ENCODE measurements at places on chromosomes 1 and 21.

- DNase-seq: no peak
These were observed 374.6 kb upstream of the ESRRG start for GRCh38 chr1:217097819-217098218.

DNA sequence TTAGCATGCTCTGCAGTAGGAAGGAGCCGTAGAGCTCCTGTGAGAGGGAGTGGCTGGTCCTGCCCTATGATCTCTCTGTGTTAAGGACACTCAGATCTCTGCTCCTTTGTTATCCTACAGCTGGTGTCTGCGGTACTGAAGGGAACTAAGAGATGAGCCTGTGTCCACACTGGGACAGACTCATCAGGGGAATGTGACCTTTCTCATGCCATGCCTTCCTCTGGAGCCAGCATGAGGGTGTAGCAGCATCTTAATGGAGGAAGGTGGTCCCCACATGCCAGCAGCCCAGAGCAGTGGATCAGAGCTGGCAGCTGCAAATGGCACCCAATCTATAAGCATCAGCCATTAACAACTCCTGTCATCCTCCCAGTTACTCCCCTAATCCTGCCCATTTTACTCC, 24.7 kb upstream of the GUCA2B start:
- no peak for DNase-seq

GRCh38 chr1:29272147-29272907, 36.0 kb downstream of the PTPRU start:
- DNase-seq: no peak

DNA sequence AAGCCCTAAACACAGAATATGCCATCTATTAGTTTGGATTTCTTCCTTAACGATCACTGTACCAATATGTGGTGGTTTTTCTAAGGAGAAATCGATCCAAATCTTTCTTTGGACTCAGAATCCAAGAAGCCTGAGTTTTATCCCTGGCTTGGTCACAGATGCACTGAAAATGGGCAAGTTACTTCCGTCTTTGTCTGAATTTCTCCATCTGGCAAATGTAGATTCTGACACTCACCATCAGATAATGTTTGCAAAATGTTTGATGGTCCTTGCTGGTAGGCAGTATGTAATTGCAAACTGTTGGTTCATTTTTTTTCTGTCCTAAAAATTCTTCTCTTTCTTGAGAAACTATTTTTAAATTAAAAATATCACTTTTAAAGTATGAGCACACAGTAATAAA, 115.0 kb downstream of the TSEN15 start:
- DNase-seq: no peak

GRCh38 chr1:201731592-201731991, 97.4 kb upstream of the IPO9 start:
- DNase-seq: no peak

DNA sequence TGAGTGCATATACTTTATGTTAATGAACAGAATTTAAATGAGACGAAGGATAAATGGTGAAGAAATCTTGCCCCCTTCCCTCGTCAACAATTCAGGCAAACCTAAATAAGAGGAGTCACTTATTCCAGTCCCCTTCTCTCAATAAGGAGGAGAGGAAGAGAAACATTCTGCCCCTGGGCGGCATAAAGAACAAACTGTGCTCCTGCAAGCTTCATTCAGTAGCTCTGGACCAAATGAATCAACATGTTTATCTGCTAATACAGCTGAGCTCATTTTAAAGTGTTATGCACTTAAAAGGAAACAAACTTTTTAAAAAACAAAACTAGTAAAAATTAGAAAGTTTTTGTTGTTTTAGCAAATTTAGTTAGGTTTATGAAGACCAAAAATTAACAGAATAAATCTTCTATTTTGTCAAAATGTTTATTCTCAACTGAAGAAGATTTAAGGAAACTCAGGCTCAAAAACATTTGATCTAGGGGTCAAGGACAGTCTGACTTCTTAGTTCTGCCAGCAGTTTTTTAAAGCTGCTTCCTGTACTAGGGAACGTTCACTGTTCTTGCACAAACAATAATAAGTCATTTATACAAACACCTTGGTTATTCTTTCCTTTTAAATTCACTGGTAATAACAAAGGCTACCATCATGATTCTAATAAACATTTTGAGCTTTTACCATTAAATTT, 58.3 kb downstream of the AKT3 start:
- DNase-seq: no peak

DNA sequence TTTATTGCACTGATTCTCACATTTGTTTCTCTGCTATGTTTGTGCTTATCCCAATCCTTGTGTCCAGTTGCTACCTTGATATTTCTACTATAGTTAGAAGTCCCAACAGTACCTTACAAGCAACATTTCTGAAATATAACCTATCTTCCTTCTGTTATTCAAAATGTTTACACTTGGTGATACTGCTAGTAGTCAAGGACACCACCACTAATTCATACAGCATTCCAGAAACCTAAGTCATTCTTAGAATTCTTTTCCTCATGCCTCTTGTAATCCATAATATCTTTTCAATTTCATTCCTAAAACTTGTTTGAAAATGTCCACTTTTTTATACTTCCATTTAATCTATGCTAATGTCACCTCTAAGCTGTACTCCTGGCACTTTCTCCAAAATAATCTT, 2132.1 kb downstream of the NCAM2 start:
- no peak for DNase-seq

DNA sequence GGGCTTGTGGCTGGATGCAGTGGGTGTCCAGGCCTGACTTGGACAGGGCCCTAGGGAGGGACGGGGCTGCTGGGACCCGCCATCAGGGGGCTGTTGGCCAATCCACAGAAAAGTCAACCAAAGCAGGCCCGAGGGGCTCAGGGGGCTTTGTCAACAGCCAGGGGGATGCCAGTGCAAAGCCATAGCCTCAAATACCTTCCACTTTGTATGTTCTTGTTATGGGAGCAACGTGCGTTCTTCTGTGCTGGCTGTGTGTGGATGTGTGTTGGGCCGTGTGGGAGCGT, 35.4 kb upstream of the ARF1 start:
- no peak for DNase-seq

- no peak for DNase-seq
These were observed 80.3 kb downstream of the RUNX3 start for GRCh38 chr1:24849672-24850295.

DNA sequence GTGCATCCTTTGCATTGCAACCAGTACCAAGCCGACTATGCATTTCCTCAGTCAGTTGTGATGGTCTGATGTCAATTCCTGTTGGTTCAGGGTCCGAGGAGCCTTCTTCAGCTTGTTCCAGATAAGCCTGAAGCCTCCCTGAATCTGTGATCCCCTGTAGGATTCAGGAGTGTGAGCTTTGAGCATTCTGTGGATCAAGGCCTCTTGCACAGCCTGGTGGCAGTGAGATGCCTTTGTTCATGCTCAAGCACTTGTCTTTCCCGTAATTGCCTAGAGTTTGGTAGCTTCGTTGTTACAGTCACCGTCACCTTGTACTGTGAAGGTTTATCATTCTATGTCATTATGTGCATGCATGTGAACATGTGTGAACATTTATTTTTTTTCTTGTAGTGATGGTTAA, 103.5 kb downstream of the PBX1 start:
- DNase-seq: no peak

- DNase-seq: no peak
These were observed 2.6 kb downstream of the LRRC41 start for GRCh38 chr1:46300673-46301405.

DNA sequence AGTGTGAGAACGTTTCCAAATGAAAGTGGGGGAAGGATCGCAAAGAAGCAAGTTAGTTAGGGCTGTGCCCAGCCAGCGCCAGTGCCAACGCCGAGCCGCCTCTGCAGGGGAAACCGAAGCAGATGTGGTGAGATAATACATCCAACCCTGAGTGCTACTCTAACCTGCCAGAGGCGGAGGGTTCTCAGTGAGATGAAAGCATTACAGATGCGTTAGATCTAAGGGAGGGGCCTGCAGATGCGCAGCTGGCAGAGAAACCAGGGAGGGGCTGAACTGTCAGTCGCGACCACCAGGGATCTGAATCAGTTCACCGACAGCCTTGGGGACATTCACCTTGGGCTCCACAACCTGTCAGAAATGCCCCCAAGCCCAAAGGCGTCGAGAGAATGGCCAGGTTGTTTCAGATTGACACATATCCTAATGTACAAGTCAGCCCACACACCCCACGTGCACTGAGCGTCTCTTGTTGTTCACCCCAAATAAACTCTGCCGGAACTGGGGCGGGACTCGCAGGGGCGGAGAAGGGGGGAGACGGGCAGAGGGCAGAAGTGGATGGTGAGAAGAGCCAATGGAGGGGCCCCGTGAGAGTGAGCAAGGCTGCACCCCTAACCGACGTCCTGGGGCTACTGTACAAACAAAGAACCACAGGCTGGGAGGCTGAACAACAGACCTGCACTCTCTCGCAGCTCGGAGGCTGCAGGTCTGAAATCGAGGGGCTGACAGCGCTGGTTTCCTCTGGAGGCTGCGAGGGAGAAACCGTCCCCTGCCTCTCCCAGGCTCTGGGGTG, 8.7 kb upstream of the UMODL1 start:
- no peak for DNase-seq

DNA sequence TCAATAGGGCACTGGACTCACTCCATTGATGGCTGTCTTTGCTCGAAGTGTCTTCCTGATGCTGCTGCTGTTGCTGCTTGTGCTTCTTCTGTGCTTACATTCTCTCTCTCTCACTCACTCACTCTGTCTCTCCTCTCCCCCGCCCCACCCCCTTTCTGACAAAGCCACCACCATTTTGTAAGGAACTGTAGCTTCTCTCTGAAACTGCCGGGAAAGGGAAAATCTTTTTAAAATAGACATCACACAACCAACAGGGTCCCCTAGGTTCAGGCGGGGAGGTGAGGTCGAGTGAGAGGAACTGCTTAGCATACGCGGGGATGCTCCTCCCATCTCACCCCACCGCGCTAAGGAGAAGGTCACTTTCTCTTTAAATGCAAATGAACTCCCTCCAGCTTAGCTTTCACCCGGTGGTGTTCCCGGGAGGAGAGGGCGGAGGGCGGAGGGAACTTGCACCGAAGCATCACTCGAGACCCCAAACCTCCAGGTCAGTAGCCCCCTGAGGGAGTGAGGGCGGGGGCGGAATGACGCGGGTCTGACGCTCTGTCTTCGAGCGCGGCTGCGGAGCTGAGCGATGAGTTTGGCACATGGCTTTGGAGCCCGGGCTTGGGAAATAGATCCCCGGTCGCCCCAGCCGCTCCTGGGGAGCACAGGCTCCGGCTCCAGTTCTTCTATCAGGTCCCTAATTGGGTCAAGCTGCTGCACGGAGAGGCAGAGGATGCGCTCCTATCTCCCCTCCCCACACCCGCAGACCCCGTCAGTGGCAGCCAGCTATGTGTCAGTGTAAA, at the start of gene CCDC28B:
Gene CCDC28B, plus strand, starts transcription at position 370 of the 785 bp plus-strand sequence. CDS start 1,341 bp downstream, outside the sequence.
- DNase-seq: no peak

DNA sequence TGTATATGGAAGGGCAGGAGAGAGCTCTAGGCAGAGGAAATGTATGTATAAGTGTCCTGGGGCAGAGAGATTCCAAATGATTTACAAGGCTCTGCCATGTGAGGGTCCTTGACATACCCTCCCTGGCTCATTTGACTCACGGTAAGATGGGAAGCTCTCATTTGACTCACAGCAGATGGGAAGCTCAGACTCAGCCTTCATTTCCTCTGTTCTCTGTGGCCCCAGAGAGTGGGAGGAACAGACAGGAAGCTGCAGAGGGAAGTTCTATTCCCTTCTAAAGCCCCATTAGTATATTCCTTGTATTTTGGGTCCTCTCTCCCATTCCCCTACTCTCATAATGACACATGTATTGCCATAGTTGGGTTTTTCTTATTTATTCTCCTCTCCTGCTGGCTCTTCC, 44.9 kb downstream of the FOXD2 start:
- no peak for DNase-seq

DNA sequence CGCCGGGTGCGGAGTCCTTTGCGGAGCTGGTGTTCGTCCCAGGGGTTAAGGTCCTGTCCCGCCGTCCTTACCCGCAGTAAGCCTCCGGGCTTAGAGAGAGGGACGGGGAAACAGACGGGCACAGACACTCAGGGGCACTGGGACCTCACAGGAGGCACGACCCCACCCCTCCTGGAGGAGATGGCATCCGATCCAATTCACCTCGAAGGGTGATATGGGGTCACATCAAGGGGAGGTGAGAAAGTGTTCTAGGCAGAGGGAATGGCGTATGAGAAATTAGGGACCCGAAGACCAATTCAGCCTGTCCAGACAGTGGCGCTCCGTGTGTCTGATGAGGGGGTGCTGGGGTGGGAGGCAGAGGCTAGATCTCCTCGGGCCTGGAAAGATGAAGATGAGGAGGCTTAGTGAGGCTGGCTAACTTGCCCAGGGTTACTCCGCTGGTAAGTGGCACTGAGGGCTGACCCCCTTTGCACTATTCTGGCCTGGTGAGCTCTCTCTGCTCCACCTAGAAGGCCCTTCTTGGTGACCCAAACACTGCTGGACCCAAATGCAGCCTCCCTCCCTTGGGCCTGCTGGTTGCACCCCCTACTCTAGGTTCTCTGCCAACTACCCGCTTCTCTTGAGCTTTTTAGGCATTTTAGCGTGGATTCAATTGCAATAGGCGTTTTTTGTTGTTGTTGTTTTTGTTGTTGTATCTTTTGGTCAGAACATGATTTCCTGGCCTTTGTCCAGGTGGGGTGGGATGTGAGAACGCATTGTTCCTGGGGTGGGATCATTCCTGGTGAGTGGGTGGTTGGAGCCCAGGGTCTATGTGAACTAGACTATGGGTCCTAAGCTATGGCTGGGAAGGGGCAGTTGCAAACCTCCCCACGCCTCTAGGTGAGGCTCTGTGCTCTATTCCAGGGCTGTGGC, 12.3 kb downstream of the BTBD19 start:
- no peak for DNase-seq

GRCh38 chr1:72037745-72038343, 244.5 kb downstream of the NEGR1 start:
- DNase-seq: no peak

DNA sequence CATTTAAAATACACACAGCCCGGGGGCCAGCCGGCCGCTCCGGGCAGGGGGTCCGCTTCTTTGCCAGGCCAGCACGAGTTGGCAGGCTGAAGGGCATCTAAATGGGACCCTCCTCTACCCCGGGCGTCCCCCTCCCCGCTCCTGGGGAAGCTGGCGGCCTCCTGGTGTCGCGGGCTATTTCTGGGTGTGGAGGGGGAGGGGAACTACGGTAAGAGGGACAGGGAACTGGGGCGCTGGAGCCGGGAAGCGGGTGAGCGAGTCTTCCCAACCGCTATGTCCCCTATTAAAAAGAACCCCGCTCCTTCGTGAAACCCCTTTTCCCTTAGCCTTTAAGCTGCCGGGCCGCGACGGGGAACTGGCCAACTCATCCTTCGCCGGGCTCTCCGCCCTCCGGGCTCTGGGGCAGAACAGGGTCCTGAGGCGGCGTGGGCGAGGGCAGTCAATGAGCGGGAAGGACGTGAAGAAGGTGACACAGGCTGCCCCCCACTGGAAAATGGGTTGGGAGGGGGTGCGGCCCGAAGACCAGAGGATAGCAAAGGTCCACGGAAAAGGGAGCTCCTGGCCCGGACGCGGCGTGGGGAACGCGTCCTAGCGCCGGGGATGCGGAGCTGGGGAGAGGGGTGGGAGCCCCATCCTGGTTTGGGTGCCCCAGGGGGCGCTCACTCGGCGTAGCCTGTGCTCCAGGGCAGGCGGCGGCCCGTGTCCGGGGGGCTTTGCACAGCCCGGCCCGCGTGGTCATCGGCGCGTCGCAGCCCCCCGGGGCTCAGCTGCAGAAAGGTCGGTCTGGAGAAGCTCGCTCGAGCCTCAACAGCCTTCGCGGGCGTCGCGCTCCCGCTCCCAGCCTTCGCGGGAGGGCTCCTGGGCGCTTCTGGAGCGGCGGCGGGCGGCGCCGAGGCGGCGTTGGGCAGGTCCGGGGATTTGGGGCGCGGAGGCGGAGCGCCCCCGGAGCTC, 544 bp downstream of the PPM1J start:
- DNase-seq: no peak

GRCh38 chr1:7670334-7671145, 100.6 kb upstream of the VAMP3 start:
- DNase-seq: no peak
